Osteoblast (primary cell): ENCODE measurements at places on chromosomes 2 and 18. TPM values are rescaled to one million over a fixed set of nuclear protein-coding genes. Genes with fewer than 3 reads are reported as not detected.
A peak's percentile ranks its signal among the peaks of the same experiment; 100 is the strongest.

Gene VWC2L
- total RNA-seq: not detected in 2 replicates

Gene GALNT13
- under 0.01 and 0.36 TPM in 2 replicates for total RNA-seq

Gene KRTCAP3
- total RNA-seq: under 0.01 and 0.72 TPM in 2 replicates

Gene NOSTRIN
- total RNA-seq: 0.59 and 1.4 TPM in 2 replicates

DNA sequence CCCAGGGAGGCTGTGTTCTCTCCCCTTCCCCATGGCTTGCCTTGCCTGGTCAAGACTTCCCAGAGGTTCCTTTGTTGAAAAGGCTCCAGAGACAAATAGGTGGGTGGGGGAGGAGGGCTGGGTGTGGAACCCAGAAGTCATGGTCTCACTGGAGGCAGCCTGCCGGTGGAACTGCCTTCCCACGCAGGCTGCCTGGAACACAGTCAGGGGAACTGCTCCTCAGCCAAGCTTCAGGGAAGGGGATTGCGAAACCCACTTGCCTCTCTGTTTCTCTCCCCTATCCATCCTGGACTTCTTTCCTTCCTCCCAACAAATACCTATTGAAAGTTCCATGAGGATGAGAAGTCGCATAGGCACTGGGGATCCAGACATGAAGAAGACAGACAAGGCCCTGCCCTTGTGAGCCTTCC, 31.6 kb downstream of the MARCO start:
- peaks cover 4% of the 10 kb centered on the region for H3K4me1 ChIP-seq
- no peak overlapping the region for H3K27ac ChIP-seq
- no peaks in the 10 kb centered on the region for H3K36me3 ChIP-seq
- H3K4me3 ChIP-seq: no peak overlapping the region
- H3K27me3 ChIP-seq: no peaks in the 10 kb centered on the region

DNA sequence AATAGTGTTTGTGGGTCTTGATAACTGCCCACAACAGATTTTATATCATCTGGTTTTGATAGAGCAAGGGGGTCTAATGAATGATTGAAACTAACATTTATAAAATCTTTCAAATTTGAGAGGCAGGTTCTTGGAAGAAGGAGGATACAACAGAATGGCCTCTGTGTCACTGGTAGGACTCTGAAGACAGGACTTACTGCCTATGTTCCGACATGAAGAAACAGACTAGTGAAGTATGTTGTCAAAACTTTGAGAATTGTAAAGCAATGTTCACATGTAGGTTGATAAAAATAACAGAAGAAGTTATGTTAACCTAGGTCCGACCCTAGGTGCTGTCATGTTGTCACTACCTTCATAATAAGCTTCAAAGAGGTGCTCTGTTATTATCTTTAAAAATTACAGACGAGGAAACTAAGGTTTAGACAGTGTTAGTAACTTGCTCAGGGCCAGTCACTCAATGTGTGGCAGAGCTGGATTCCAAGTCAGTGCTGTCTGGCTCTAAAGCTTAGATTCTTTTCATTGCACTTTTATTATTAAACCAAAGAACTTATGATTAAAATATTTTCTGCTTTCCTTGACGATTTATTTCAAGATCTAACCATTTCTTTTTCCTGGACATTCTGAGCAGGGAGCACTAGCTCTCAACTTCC, 146.2 kb downstream of the RPIA start:
- no peaks in the 10 kb centered on the region for H3K27me3 ChIP-seq
- no peak overlapping the region for H3K27ac ChIP-seq
- no peak overlapping the region for H3K4me3 ChIP-seq
- H3K36me3 ChIP-seq: no peaks in the 10 kb centered on the region
- DNase-seq: no peak

- no peaks in the 10 kb centered on the region for H3K4me1 ChIP-seq
- H3K36me3 ChIP-seq: no peaks in the 10 kb centered on the region
- no peak overlapping the region for H3K27ac ChIP-seq
- H3K27me3 ChIP-seq: peaks cover 9% of the 10 kb centered on the region
Observed at GRCh38 chr2:71181316-71181715, 45.6 kb downstream of the PAIP2B start.

DNA sequence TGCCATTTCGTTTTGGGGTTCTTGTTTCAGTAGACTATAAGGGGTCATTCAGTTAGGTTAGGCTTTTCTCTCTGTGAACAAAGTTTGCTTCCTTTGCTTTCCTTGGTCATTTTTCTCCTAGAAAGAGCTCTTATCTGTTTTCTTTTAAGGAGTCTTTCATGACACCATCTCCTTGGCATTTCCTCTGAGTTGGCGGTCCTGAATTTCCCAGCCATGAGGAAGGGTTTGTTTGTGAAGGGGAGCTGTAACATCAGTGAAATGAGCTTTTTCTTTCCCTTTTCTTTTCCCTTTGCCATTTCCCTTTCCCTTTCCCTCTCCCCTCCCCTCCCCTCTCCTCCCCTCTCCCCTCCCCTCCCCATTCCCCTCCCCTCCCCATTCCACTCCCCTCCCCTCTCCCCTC, 61.7 kb downstream of the MAP4K4 start:
- H3K4me1 ChIP-seq: peaks cover 52% of the 10 kb centered on the region
- no peaks in the 10 kb centered on the region for H3K27me3 ChIP-seq
- H3K4me3 ChIP-seq: no peak overlapping the region

DNA sequence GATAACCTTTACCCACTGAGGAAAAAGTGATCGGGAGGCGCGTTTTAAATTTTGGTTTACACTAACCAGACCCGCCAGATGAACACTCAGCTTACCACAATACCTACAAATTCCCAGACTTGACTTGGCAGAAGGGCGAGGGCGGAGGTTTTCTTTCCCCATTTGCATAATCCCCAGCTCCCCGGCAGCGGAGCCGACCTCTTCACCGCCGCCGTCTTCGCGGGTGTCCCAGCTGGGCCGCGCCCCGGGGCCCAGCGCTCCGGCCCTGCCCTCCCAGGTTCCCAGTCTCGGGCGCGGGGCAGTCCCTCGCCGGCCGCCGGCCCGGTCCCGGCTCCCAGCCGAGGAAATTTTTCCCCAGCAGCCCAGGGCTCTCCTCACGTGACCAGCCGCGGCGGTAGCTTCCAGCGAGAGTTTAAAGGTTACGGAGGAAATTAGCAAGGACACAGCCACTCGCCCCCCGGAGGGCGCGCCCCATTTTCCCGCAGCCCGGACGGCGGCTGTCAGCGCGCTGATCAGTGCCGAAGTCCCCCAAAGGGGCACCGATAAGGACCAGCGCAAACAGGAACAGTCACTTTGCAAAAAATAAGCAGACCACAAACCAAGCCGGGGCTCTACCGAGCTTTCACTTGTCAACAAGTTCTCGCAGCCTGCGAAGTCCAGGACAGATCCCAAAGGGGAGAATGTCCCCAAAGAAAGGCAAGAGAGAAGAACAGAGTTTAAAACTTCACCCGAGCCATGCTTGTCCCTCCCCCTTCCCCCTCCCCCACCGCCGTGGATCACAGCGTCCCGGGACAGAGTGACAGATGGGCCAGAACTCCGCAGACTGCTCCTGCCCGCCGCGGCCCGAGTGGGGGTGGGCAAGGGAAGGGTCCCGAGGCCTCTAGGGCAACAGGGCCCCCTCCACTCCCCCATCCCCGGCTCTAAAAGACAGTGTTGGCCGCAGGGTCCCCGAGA, 1.3 kb upstream of the PRKCE start:
- no peaks in the 10 kb centered on the region for H3K27me3 ChIP-seq
- H3K27ac ChIP-seq: peak overlapping the region; percentile 73
- peak overlapping the region; percentile 88 for H3K4me3 ChIP-seq
- DNase-seq: peak; percentile 98
- H3K4me1 ChIP-seq: peaks cover 14% of the 10 kb centered on the region
